Stomach (tissue), 19 donors: ENCODE measurements at places on chromosomes 7 and 10. TPM values are rescaled to one million over a fixed set of nuclear protein-coding genes. Genes with fewer than 3 reads are reported as not detected.

NHLRC2 gene
- total RNA-seq, result 25.4 TPM

GRCh38 chr7:13257661-13258060 is 570.2 kb downstream of the ARL4A start:
- H3K4me1 ChIP-seq, result no peaks in the 10 kb centered on the region
- H3K36me3 ChIP-seq, result no peaks in the 10 kb centered on the region
- no peak overlapping the region for H3K4me3 ChIP-seq
- H3K27me3 ChIP-seq, result no peaks in the 10 kb centered on the region
- no peak overlapping the region for H3K27ac ChIP-seq
- no peak for DNase-seq

RBM20 gene
- total RNA-seq, result 0.29 TPM

UCN3 gene
- total RNA-seq, result not detected

MRPS33 gene
- total RNA-seq, result not detected

C7orf33 gene
- not detected for total RNA-seq

GRCh38 chr7:2031451-2031845 is 201.3 kb downstream of the MAD1L1 start:
- H3K4me1 ChIP-seq, result no peaks in the 10 kb centered on the region
- DNase-seq, result no peak
- no peaks in the 10 kb centered on the region for H3K27me3 ChIP-seq
- no peak overlapping the region for H3K4me3 ChIP-seq

DPYSL4 gene
- total RNA-seq, result not detected

DNA sequence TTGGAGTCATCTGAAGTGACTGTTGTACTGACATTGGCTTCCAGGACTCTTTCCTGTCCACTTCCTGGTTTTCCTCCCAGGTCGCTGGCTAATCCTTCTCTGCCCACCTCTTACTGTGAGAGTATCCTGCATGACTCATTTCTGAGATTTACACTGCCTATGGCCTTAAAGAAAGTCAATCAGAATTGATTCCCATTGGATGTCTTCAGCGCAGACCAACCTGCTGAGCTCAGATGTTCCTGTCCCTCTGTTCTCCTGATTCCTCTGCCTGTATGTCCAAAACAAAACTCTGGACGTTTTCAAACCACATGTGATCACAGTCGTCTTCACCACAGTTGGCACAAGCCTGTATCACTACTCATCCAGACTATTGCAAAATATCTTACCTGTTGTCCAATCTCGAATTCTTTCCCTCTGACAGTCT is 262.1 kb downstream of the CREB5 start:
- no peaks in the 10 kb centered on the region for H3K4me1 ChIP-seq
- no peak for DNase-seq
- H3K4me3 ChIP-seq, result no peak overlapping the region
- H3K27ac ChIP-seq, result no peak overlapping the region
- no peaks in the 10 kb centered on the region for H3K27me3 ChIP-seq

TMEM270 gene
- total RNA-seq, result not detected

GRCh38 chr10:109924967-109925620 is 1.8 kb upstream of the XPNPEP1 start:
- no peaks in the 10 kb centered on the region for H3K27me3 ChIP-seq
- peak overlapping the region; percentile 22 for H3K27ac ChIP-seq
- DNase-seq, result no peak
- no peaks in the 10 kb centered on the region for H3K36me3 ChIP-seq

TMEM176B gene
- 59.3 TPM for total RNA-seq

- H3K27me3 ChIP-seq, result no peaks in the 10 kb centered on the region
- no peak overlapping the region for H3K27ac ChIP-seq
- H3K4me3 ChIP-seq, result no peak overlapping the region
Measured at GRCh38 chr7:83947260-83947659, 247.3 kb downstream of the SEMA3A start.

- no peaks in the 10 kb centered on the region for H3K4me1 ChIP-seq
- H3K27ac ChIP-seq, result no peak overlapping the region
- no peak for DNase-seq
- H3K27me3 ChIP-seq, result no peaks in the 10 kb centered on the region
- no peak overlapping the region for H3K4me3 ChIP-seq
- H3K36me3 ChIP-seq, result no peaks in the 10 kb centered on the region
Measured at GRCh38 chr7:43211693-43212092, 99.2 kb downstream of the HECW1 start.

GRCh38 chr10:43315535-43316207 is 48.8 kb upstream of the RASGEF1A start:
- peak; percentile 78 for DNase-seq
- no peak overlapping the region for H3K27ac ChIP-seq
- no peaks in the 10 kb centered on the region for H3K27me3 ChIP-seq
- H3K36me3 ChIP-seq, result no peaks in the 10 kb centered on the region
- H3K4me3 ChIP-seq, result no peak overlapping the region

DNA sequence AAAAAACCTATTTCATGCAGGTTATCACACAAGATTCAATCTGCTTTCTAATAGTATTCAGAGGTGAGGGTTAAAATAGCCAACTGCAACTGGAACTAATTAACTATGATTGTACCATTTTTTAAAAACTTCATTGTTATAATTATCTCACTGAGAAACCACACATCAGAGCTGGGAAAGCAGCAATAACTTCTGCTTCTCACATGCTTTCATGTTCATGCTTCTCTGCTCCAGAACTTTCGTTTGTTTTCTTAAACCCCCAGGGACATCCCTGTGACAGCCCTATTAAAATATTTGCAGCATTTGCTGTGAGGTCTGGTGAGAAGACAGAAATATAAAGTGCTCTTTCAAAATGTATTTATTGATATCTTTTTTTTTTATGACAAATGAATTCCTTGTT is 389.0 kb upstream of the SORCS1 start:
- no peak overlapping the region for H3K27ac ChIP-seq
- no peak overlapping the region for H3K4me3 ChIP-seq
- H3K4me1 ChIP-seq, result no peaks in the 10 kb centered on the region
- no peaks in the 10 kb centered on the region for H3K36me3 ChIP-seq

GRCh38 chr7:42065942-42066341 is 171.1 kb downstream of the GLI3 start:
- H3K36me3 ChIP-seq, result no peaks in the 10 kb centered on the region
- DNase-seq, result no peak
- no peaks in the 10 kb centered on the region for H3K27me3 ChIP-seq
- no peak overlapping the region for H3K27ac ChIP-seq
- no peaks in the 10 kb centered on the region for H3K4me1 ChIP-seq
- H3K4me3 ChIP-seq, result no peak overlapping the region

DNA sequence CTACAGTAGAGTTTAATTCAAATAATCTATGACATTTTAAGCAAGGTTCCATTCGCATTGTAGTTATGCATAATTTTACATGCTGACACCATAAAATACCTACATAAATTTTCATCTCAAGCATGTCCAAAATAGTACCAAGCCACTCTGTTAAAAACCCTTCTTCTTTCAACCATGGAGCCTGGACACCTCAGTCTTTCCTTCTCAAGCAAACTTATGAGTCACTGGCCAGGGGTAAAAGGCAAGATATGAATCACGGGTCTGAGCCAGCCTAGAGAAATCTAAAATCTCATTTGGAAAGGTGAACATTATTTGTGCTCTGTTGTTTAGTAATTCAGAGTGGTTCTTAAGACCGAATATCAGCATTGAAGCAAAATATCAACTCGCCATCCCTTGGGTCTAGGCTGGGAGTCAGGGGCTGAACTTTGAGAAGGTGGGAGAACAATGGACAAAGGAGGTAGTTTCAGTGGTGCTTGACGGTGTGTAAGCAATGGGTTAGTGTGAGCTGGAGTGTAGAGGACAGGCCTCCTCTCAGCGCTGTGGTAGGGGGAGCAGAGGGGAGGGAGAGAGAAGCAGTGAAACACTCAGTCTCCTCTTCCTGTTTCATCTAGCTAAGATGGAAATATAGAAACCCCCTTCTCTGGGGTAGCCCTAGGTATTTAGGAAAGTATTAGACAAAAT is 19.1 kb upstream of the GPAM start:
- no peaks in the 10 kb centered on the region for H3K4me1 ChIP-seq
- no peaks in the 10 kb centered on the region for H3K36me3 ChIP-seq
- H3K27me3 ChIP-seq, result no peaks in the 10 kb centered on the region
- H3K27ac ChIP-seq, result no peak overlapping the region

ZNF365 gene
- total RNA-seq, result not detected

DNA sequence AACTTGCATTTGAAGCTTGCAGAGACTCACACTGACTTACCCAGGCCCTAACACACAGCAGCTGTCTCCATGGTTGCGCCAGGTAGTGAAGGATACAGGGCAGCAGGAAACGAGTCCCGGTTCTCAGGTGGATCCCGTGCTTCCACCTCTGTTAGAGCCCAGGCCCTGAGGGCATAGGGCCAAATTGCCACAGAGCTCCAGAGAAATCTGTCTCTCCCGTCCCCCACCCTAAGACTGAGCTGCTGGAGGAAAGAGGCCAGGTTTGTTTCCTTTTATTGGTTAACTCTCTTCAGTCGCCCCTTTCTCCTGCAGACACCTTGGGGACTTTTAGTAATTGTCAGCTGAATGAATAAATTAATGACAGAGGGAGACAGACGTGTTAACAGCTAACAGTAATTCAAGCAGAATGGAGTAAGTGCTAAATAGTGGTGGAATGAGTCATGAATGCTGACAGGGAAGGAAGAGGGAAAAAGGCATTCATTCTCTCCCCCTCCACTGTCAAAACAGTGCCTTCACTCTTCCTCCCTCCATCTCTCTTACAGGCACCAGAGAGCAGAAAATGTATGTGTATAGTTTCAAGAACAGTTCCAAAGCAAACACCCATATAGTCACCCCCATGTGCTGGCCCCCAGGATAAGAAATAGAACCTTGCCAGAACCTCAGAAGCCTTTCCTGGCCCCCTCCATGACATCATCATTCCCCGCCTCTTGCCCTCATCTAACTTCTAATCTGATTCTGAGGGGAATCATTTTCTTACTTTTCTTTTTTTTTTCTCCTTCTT is 16.8 kb upstream of the DLG5 start:
- no peaks in the 10 kb centered on the region for H3K36me3 ChIP-seq
- peak; percentile 50 for DNase-seq
- peaks cover 16% of the 10 kb centered on the region for H3K4me1 ChIP-seq
- no peaks in the 10 kb centered on the region for H3K27me3 ChIP-seq
- H3K4me3 ChIP-seq, result no peak overlapping the region

- H3K27me3 ChIP-seq, result no peaks in the 10 kb centered on the region
- H3K36me3 ChIP-seq, result no peaks in the 10 kb centered on the region
- DNase-seq, result no peak
- no peak overlapping the region for H3K27ac ChIP-seq
- no peak overlapping the region for H3K4me3 ChIP-seq
Measured at GRCh38 chr7:41012041-41012440, 690.8 kb downstream of the INHBA start.

FBXL13 gene
- not detected for total RNA-seq

HECW1 gene
- 0.73 TPM for total RNA-seq

DNA sequence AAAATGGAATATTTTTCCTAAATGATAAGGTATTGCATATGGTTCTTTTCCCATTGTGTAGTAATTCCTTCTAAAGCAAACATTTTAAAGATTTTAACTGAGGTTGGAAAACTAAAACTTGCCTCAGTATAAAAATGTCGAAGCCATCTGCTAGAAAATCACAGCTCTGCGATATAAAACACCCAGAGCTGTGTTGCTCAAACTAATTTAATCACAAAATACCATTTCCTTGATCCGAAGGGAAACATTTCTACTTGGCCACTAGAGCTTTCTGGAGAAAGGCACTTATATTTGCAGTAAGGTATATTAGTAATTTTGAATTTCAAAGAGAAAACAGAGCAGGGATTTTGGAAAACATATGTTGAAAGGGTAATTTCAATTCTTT is 209.2 kb upstream of the ZNF32 start:
- no peaks in the 10 kb centered on the region for H3K27me3 ChIP-seq
- no peak overlapping the region for H3K27ac ChIP-seq

GRCh38 chr7:26193432-26194207 is 6.9 kb downstream of the HNRNPA2B1 start:
- peaks cover 55% of the 10 kb centered on the region for H3K4me1 ChIP-seq
- H3K4me3 ChIP-seq, result no peak overlapping the region
